ENCODE measurements at places on chromosomes 6 and 20. TPM values are rescaled to one million over a fixed set of nuclear protein-coding genes. Genes with fewer than 3 reads are reported as not detected.

The TP53TG5 gene
- total RNA-seq = not detected

The TFAP2B gene
- not detected for total RNA-seq

The UNC5CL gene
- total RNA-seq = 0.57 TPM

The ARMH2 gene
- not detected for total RNA-seq

The HAO1 gene
- total RNA-seq = not detected

The SSTR4 gene
- total RNA-seq = not detected

The HDGFL1 gene
- not detected for total RNA-seq

The LINC00237 gene
- not detected for total RNA-seq

The NEDD9 gene
- total RNA-seq = 34.7 TPM

The ESR1 gene
- total RNA-seq = not detected

The STX16 gene
- total RNA-seq = 33.6 TPM

The MDN1 gene
- 13.5 TPM for total RNA-seq

The SIGLEC1 gene
- total RNA-seq = not detected

The CSE1L gene
- total RNA-seq = 61.1 TPM

The PPP1R3D gene
- total RNA-seq = 2.7 TPM

The RBM39 gene
- 168 TPM for total RNA-seq

The CDH26 gene
- 0.10 TPM for total RNA-seq

The PPIL6 gene
- total RNA-seq = 2.3 TPM

The LZTS3 gene
- 2.7 TPM for total RNA-seq

The PLAGL2 gene
- 12.1 TPM for total RNA-seq

The MAPK13 gene
- total RNA-seq = 1.3 TPM

The OLIG3 gene
- total RNA-seq = not detected

The BMP6 gene
- 20.4 TPM for total RNA-seq

The TBC1D7 gene
- 37.0 TPM for total RNA-seq

The ME1 gene
- 39.6 TPM for total RNA-seq

The HLA-DRB5 gene
- total RNA-seq = not detected

The MAP3K7 gene
- total RNA-seq = 12.8 TPM

The COL9A1 gene
- total RNA-seq = not detected

The TRAPPC3L gene
- not detected for total RNA-seq

The TRIM15 gene
- total RNA-seq = not detected

The HMGN3 gene
- total RNA-seq = 64.7 TPM

The SYCP2 gene
- 0.30 TPM for total RNA-seq

The NKAIN4 gene
- total RNA-seq = 6.4 TPM

The LKAAEAR1 gene
- total RNA-seq = 1.9 TPM

The CST1 gene
- 1.2 TPM for total RNA-seq

The ATP6V1G2 gene
- total RNA-seq = 0.48 TPM

The MDFI gene
- 0.74 TPM for total RNA-seq

The FAM209B gene
- total RNA-seq = 0.56 TPM

The BPIFA1 gene
- total RNA-seq = not detected

The BMP7 gene
- total RNA-seq = 0.35 TPM

The SLC17A3 gene
- total RNA-seq = 0.93 TPM

The ADGRB3 gene
- total RNA-seq = not detected

The RBM24 gene
- 11.4 TPM for total RNA-seq

The GJA10 gene
- total RNA-seq = not detected

The LY86 gene
- total RNA-seq = not detected

The EYA4 gene
- total RNA-seq = 10.3 TPM

The RXRB gene
- 18.4 TPM for total RNA-seq
